Stimulated activated CD8-positive, alpha-beta memory T cell treated with anti-CD3 and anti-CD28 coated beads, Interleukin-7, amount 100 ng/mL, for 4 hours (primary cell): ENCODE measurements at places on chromosomes 7 and 10.

DNA sequence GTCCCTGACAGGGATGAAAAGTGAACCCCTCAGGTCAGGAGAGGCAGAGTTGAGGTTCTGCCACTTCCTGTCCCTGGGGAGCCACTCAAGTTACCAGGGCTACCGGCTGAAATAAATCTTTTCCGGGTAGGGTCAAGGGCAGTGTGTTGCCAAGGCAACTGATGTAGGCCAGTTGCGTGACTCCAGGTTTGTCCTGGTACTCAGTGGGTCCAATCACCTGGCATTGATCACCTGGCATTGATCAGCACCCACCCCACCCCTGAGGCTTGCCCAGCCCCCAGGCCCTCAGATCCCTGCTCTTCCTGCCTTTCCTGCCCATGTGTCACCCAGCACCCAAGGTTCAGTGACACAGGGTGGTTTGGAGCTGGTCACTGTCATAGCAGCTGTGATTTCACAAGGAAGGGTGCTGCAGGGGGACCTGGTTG, 5.9 kb downstream of the SAP25 start:
- no peak for DNase-seq

DNA sequence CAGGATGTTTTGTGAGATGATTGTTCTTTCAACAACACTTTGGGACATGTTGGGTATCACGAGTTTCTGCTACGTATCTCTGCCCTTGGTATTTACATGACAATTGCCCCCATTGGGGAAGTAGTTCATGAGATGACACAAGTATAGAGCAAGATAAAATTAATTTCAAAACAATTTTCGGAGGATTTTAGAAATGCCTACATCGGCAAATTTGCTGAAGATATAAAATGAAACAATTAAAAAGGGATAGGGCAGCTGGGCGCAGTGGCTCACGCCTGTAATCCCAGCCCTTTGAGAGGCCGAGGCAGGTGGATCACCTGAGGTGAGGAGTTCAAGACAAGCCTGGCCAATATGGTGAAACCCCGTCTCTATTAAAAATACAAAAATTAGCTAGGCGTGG, 371.7 kb downstream of the INHBA start:
- no peak for DNase-seq

GRCh38 chr7:40120020-40120419, 14.4 kb downstream of the MPLKIP start:
- no peak for DNase-seq

DNA sequence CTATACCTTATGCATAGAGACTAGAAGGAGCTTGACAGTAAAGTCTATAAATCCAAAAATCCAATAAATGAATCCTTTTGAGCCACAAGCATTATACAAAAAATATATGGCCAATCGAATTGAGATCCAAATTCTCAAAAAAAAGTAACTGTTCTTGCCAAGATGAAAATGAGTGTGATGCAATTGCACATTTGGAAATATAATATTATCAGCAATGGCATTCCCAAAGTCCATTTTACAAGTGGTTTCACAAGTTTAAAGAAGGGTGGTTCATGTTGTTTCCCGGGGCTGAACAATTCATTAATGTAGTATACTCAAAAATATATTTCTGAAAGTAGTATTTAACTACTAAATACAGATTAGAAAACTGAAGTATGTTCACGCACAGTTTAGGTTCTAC, 7.3 kb downstream of the RP9 start:
- DNase-seq: no peak

GRCh38 chr7:35905555-35905954, 104.7 kb downstream of the SEPTIN7 start:
- DNase-seq: no peak

GRCh38 chr10:103480521-103480920, 1.5 kb upstream of the CALHM3 start:
- no peak for DNase-seq

GRCh38 chr7:131359136-131359776, 31.6 kb downstream of the MKLN1 start:
- no peak for DNase-seq

GRCh38 chr10:13383399-13383761, 35.3 kb upstream of the SEPHS1 start:
- DNase-seq: no peak

DNA sequence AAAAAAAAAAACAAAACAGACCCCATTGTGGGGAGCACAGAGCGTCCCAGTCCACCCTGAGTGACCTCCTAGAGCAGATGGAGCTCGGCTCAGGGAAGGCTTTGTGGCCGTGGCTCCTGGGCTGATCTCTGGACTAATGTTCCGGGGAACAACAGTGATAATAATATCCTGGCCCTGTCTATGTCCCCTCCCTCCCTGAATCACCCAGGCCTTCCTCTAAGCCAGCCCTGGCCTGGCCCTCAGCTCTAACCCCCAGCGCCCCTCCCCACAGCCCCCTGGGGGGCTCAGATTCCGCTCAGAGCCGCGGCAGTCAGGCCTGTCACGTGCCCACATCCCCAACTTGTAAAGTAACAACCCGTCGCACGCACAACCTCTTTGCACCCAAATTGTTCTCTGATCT, 48.3 kb downstream of the MICALL2 start:
- DNase-seq: no peak

DNA sequence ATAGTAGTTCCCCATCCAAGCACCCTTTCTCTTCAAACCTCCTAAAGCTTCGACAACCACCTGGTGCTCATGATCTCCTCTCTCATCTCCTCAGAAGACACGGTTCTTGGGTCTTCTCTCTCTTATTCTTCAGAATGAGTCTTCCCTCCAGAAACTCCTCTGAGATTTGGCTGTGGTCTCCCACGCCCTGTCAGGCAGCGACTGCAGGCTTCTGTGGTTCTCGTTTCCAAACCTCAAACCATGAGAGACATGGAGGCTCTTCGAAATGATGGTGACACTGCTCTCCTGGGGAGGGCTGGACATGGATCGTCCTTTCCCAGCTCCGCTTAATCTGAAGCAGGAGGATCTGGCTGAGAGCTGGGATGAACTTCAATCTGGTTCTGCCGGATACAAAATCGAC, 78.6 kb upstream of the PITRM1 start:
- DNase-seq: no peak

DNA sequence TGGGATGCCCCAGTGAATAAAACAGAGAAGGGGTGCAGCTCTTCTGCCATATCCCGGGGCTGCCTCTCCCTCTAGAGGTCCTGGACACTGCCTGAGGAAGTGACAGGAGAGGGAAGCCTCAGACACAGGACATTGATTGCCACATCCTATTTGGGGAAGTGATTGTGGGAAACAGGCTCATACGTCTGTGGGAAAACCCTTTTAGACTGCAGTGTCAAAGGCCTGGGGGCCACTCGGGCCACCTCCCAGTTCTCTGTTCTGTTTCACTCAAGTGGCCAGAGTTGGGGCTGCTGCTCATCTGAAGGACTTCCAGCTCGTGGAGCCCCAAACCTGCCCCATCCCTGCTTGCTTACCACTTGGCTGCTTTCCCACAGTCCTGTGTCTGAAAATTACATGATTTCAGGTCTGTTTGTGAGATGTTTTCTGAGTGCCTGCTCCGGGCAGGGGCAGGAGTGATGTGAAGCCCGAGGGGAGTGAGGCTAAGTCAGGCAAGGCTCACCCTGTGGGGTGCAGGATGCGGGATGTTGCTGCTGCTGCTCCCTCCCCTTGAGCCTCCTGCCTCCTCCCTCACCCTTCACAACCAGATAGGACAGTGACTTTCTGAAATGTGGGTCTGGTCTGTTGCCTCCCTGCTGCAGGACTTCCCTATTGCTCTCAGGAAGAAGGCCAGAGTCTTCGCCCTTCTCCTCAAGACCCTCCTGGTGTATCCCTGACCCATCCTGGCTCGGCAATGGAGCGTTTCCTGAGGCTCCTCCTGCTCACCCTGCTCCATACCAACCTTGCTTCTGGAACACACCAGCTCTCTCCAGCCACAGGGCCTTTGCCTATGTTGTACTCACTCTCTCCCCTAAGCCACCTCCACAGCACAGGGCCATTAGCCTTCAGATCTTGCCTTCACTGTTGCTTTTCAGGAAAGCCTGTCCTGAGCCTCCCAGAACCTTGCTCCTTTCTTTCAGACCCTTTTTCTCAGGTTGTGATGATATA, 58.4 kb downstream of the NEURL1 start:
- no peak for DNase-seq

DNA sequence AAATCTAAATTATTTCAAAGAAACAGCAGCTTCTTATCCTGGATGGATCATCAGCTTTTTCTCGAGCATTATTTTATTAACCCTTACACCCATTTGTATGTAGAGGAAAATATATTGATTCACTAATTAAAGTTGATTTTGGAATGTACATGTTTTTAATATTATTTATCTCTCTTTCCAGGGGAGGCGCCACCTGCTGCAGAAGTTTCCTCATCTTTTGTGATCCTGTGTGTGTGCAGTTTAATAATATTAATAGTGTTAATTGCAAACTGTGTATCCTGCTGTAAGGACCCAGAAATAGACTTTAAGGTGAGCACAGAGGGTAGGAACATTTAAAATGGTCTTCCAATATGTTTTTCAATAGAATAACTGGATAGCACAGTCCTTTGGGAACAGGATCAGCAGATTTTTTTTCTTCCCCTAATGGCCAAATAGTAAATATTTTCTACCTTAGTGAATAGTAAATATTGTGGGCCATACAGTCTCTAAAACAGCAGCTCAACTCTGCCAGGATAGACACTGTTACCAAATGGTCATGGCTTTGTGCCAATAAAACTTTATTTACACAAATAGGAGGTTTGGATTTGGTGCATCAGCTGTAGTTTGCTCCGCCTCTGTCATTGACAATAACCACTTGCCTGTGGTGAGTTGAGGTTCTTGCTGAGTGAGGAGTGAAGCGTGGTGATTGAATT, 30.6 kb downstream of the LMTK2 start:
- DNase-seq: no peak

- DNase-seq: no peak
These were observed 4.6 kb downstream of the HOXA4 start for GRCh38 chr7:27125986-27126394.
